Activated CD4-positive, alpha-beta memory T cell treated with anti-CD3 and anti-CD28 coated beads, Interleukin-2, amount 10 ng/mL, durations not matched to agents 7 days and 5 days (primary cell): ENCODE measurements at places on chromosomes 12 and 14.

DNA sequence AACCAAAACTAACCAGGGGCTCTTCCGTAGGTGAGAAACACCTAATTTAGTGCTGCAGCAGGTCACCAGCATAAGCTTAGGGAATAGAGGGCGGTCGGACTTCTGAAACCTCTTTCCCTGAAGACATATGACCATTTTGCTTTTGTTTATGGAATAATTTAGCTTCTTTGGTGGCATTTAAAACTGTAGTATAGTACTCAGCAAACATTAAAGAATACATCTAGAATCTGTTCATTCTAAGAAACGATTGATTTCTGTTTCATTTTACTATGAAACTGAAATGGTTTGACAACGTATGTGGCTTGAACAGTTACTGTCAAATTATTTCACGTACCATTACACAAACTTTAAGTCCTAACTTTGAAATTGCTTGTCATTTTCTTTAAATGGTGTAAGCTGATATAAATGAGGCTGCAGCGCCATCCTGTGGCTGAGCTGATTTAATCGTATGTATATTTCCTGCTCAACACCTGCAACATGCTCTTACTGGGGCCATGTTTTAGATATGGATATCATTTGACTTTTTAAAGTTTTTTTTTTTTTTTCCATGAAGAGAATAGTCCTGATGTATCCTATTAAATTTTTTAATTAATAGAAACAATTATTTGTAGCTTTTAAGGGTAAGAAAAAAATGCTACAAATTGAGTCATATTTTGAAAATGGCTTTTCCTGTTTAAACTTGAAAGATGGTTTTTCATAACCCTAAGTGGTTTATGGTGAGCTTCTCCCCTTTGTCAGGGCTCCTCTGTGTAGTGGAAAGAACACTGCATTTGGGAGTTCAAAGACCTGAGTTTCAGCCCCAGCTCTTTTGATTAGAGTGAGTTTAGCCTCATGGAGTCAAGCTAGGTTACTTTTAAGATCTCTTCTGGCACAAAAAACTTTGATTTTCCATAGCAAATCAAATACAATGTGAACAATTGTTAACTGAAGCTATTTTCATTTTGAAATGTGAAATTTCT lies 27.4 kb downstream of the CFAP54 start:
- DNase-seq: peak; percentile 92

- DNase-seq: no peak
Observed at GRCh38 chr14:32623300-32624093, 294.4 kb downstream of the AKAP6 start.

GRCh38 chr12:124564232-124564958 lies 3.0 kb downstream of the NCOR2 start:
- DNase-seq: no peak

DNA sequence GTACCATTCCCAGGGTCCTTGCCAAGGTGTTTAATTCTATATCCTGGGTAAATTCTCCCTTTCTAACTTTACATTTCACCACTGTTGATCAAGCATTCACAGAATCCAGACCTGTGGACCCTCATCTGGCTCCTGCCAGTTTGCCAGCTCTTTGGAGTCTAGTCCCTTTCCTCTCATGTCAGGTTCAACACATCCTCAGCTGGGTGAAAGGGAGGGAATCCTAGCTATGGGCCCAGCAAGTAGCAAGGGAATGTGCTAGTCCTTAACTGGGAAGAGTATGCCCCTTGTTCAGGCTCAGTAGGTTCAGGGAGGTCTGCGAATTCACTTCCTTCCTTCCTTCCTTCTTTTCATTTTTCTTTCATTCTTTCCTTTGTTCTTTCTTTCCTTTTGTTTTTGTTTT lies 38.2 kb upstream of the HMGA2 start:
- no peak for DNase-seq

DNA sequence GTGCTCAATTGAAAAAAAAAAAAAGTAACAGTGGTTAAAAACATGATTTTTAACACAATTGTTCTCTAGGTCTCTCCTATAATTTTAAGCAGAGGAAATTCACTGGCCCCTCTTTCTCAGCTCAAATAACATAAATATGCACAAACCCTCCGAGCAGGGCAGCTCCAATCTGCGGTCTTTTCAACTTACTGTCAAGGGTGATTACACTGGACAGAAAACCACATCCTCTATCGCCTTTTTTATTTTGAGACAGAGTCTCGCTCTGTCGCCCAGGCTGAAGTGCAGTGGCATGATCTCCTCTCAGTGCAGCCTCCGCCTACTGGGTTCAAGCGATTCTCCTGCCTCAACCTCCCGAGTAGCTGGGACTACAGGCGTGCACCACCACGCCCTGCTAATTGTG lies 16.5 kb upstream of the GABARAPL1 start:
- DNase-seq: no peak

DNA sequence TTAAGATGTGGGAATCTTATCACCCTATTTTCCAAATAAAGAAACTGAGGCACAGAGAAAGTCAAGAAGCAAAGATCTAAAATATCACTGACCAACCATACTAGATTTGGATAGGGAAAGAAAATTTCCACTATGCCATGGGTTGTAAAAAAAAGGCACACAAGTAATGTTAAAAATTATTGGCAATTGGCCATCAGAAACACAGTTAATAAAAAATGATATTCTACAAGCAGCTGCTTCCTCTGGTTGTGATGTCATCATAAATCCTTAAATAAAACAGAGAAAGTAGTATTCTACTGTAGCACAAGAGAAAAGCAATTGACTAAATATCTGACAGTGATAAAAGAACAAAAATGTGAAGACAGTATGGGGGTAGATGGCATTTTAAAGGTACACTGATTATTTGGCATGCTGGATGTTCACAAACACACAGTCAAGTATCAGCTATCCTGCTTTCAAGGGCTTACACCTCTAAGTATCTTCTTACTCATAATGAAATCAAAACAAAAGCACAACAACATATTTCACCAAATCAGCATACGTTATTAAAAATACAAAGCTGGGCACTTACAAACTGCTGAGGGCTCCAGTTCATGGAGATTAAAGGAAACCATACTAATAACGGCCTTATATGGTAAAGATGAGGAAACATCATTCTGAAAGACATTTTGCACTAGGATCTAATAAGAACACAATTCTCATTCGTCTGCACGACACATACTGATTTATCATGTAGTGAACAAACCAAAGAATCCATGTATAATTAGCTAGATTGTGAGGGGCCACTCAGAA lies 45.7 kb downstream of the CORO1C start:
- DNase-seq: no peak
